ENCODE measurements at places on chromosomes 2 and 18.

DNA sequence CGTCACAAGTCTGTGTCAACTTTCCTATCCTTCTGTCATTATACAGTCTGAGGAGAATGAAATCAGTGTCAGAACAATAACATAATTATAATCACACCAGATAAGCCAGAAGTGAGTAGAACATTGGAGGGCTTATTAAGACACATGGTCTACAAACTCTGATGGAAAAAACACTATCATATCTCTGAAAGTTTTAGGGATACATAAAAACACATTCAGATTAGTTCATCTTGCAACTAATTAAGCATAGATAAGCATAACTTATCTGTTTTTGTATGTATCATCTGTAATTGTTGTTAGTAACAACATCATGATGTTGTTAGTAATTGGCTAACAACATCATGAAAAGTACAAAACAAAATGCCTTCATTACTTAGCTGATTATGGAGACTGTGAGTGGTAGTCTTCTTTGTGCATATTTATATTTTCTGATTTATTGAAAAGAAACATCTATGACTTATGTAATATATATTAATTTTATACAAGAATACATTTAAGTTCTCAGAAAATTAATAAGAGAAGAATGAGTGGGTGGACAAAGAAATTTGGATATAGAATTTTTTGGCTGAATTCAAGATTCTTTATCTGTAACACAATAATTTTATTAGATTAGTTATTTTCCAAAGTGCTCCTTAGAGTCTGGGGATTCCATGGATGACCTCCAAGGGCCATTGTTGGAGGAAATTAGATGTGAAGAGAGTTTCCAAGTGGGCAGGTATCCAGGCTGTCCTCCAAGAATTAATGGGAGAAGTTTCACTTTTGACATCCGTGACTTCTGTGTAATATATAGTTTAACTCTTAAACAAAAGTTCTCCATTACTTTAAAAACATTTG lies 16.9 kb upstream of the CCDC102B start:
- no peak for DNase-seq

DNA sequence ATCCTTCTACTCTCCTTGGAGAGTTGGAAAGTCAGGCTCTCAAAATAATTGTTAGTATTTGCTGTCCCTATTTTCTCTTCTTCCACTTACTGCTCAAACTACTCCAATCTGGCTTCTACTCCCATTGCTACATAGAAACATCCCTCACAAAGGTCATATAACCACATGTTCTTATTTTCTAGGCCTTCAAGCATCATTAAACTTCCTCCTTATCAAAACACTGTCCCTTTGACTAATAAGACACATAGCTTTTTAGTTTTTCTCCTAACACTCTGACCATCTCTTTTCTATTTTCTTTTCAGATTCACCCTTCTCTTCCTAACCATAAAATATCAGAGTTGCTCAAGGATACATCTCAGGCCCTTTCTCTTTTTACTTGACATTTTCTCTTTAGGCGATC lies 148.3 kb downstream of the MBD2 start:
- DNase-seq: no peak

- DNase-seq: no peak
These were observed 327.0 kb upstream of the HS6ST1 start for GRCh38 chr2:128645631-128646030.

DNA sequence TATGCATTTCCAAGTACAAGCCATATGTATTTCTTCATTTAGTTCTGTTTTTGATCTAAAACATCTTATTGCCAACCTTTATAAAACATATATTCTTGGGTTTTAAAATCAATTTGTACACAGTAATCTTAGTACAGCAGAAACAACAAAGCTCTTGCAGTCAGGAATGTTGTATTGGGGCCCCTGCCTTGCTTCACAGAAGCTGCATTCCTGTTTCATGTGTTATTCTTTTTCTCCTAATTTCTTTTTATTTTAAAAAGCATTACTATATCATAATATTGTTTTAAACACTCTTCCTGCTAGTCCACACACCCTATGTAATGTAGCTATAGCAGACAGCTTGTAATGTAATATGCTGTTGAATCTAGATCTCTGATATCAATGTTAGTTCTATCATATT lies 24.0 kb downstream of the SERPINB7 start:
- no peak for DNase-seq

- DNase-seq: no peak
These were observed 112.7 kb upstream of the SMAD2 start for GRCh38 chr18:48043166-48043565.

GRCh38 chr2:191234376-191234775 lies 10.8 kb upstream of the MYO1B start:
- DNase-seq: no peak

GRCh38 chr2:28348149-28348567 lies 44.5 kb upstream of the FOSL2 start:
- DNase-seq: no peak

- no peak for DNase-seq
These were observed 17.5 kb downstream of the LYPD1 start for GRCh38 chr2:132652474-132652873.

DNA sequence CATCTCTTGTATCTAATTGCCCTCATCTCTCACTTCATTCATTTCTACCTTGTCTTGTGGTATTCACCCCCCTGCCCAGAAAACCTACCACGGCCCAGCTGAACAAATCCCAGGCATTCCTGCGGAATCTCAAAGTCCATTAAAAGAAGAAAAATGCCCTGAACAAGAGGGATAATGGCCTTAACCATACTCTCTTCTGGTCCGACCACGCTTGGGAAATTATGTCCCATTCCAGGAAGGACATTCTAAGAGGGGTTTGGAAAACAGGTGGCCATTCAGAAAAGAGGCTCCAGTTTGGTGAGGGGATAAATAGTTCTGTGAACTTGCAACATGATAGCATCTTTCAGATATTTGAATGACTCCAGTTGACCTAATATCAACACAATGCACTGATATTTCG lies 349.9 kb upstream of the ZNF521 start:
- no peak for DNase-seq

DNA sequence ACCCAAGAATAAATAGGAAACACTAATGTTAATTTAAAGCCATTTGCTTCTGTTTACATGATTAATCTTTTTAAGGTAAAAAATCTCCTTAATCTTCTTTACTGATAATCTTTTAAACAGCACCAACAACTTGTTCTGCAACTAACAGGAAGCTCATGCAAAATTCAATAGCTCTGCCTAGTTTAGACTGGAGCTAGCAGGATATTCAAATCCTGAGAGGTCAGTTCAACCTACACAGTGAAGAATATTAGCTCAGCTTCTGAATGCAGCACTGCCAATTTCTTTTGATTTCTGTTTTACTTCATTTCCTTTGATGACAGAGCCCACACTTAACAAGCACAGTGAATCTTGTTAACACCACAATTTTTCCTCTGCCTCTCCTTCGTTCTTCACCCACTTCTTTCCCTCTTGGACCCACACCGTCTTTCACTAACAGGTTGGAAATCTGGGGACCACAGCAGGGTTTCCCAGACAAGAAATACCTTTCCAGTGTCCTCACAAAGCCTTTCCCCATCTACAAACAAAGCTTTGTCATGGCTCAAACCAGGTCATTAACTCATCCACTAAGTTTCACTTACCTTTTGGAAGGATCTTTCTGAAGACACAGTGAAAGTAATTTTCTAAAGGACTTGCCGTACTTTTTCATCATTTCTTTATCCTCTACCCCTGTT lies 109.8 kb downstream of the STK39 start:
- no peak for DNase-seq

DNA sequence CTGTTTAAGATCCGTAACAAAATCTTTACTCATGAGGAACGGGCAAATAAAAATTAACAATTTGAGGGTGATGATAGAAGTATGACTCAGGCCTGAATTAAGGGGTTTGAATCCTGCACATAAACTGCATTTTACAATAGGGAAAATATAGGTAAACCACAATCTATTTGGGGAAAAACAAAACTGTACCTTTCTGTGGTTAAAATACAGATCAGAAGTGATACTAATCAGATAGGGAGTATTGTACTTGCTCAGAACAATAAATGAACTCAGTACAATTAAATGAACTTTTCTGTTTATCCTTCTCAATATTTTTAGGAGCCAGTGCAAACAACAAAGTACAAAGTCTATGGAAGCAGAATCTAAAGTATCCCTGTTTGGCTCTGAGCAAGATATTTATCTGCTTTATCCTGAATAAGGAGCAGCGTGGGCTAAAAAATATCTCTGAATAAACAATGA lies 287.3 kb downstream of the ZNF385B start:
- no peak for DNase-seq

- no peak for DNase-seq
These were observed 58.9 kb downstream of the MTX2 start for GRCh38 chr2:176328149-176328548.

DNA sequence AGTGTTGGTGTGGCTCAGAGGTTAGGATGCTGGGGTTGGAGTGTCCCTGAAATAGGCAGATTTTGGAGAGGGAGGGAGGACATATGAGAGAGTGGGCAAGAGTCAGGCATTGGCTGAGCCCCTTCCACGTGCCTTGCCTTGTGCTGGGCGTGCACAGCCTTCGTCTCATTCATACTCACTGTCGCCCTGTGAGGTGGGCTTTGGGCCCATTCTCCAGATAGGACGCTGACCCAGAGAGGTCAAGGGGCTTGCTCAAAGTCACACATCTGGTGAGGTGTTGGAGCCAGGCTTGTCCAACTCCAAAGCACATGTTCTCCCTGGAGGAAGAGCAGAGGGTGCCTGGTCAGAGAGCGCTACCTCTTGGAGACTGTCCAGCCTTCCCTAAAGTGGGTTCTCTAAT lies 166.8 kb downstream of the DYSF start:
- DNase-seq: no peak

DNA sequence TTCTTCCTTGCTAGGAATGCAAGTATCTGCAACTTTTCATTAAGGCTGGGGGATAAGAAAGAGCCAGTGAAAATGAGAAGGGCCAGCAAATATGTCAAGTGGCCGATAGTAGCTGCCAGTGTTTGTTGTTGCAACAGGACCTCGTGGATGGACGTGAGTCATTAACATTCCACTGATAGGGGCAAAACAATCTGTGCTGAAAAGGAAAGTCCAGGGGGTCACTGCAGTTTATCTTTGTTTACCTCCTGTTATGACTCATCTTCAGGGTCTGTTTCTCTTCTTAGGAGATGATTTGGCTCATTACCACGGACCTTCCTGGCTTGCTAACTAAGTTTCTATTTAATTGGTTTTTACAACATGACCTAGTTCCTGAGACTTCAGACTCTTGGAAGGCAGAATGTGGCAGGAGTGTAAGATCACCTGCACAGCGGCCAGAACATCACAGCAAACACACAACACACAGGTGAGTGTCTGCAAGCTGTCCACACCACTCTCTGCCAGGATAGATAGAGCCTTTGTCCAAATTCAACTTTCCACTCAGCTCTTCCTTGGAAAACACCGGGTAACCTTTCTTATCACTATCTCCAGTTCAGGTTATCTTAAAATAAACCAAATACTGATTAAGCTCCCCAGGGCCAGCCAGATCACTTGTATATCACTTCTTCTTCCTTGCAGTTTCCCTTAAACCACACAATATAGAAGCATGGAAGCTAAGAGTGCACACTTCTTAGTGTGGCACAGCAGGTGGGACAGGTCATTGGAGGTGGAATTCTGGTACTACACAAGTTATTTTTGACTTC lies 157.5 kb upstream of the LMAN1 start:
- DNase-seq: peak; percentile 85

- DNase-seq: peak; percentile 83
These were observed at the start of gene GAD1 for GRCh38 chr2:170816504-170817092. Gene GAD1 (plus strand): TSS chr2:170816887. CDS start chr2:170818592, 1,705 bp downstream.

DNA sequence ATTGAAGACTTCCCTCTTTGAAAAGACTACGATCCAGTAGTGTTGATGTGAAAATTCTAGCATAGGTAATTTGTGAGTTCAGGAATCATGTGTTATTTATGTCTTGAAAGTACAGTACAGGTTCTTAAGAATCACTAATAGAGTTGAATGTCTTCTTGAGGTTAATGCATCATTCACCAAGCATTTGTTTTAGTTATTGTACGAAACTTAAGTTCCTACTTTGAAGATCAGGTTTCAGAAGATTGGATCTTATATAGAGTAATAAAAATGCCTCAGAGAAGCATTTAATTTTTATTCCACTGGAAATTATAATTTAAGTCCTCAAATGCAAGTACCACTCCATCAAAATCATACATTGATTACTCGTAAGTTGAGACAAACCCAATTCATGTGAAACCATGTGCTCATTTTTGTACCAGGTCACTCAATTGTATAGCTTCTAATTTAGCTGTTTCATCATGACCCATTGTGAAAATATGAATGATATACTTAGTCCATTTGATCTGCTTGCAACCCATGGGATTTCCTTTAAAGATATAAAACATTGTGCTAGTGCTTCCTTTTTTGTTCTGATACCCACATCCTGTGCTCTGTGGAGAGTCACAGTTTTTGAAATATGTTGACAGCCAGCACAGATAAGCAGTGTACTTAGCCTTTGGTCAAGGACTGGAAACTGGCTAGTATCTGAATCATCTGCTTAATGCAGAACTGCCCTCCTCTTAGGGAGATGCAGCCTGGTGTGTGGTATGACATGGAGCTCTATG lies 22.5 kb upstream of the RAB27B start:
- peak; percentile 92 for DNase-seq

GRCh38 chr2:101204400-101205115 lies 48.1 kb upstream of the CNOT11 start:
- DNase-seq: peak; percentile 54

Data from ELR (cell line).